Activated B cell treated with CpG ODN at 0.5 μM for 24 hours (primary cell): ENCODE measurements at places on chromosomes 4 and X. TPM values are rescaled to one million over a fixed set of nuclear protein-coding genes. Genes with fewer than 3 reads are reported as not detected.

- DNase-seq: no peak
Observed at GRCh38 chrX:38402118-38402517, 49.7 kb downstream of the OTC start.

- DNase-seq: no peak
Observed at GRCh38 chr4:88693792-88694191, 3.8 kb downstream of the NAP1L5 start.

DNA sequence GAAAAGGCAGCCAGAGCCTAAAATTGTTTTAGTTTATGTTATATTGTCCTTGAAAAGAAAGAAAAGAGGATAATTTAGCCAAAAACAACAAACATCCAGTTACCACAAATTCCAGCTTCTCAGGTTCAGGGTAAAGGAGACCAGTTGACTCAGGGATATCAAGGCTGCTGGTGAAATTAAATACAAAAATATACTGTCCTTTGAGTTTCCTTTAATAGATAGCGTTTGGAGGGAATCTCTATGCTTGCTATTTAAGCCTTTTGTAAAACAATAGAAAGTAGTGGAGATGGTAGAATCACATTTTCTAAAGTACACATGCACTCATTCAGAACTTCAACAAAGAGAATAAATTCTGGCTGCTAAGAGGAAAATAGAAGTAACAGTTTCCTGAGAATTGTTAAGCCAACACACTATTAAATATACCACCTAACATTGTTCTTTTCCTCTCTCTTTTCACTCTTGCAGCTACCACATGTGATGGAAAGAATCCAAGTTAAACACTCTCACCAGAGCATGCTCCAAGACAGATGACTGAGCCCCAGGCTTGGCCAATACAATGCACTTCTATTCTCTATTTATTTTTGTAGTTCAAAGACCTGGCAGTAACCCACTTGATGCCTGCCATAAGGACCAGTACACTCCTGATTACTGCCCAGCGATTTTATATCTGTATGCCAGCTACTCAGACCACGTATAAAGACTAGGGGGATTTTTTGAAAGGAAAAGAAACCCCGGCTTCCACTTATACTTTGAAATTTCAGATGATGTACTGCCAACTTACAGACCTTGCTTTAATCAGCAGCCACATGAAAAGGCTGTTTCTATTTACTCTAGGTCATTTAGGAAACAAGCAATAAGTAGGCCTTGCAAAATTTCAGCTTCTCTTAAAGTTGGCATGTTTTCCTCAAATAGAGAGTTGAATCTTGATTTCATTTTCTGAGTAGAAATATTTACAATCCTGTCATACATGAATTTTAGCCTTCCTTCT is 756.9 kb downstream of the FAT4 start:
- DNase-seq: no peak

DNA sequence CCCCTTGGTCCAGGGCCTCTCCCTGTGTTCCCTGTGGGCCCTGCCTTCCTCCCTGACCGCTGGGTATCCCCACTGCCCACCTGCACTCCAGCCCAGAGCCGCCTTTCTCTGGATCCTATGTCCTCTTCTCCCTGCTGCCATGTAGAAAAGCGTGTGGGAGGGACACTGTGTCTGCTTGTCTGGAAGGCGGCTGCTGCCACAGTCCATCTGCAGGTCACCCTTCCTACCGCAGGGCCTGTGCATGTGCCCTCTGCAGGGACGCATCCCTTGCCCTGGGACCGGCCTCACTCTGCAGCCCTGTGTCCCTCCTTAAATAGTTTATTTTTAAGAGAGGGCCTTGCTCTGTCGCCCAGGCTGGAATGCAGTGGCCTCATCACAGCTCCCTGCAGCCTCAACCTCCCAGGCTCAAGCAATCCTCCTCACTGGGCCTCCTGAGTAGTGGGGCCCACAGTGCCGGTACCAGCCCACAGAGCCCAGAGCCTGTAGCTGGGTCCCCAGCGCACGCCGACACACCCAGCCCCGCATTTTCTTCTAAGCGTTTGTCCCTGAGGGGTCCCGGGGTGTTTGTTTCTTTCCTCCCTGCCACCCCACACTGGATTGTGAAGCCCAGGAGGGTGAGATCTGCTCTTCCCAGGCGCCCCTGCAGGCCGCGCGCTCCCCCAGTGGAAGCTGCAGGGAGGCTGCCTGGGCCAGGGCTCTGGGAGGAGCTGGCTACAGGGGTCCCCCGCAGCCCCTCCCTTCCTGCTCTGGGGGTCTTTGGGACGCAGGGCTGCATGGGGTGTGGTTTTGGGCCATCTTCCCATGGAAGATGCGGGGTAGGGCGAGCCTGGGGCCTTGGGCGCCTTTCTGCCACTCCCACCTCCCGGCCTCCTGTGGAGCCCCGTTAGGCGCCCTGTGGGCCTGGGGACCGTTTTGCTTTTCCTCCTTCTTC is 12.8 kb upstream of the NAT8L start:
- DNase-seq: no peak

- no peak for DNase-seq
Observed at GRCh38 chr4:114156371-114156770, 176.9 kb upstream of the ARSJ start.

- DNase-seq: no peak
Observed at GRCh38 chr4:165604181-165604580, 225.4 kb downstream of the CPE start.

The NHSL2 gene
- total RNA-seq: 0.29 TPM in 2 replicates

DNA sequence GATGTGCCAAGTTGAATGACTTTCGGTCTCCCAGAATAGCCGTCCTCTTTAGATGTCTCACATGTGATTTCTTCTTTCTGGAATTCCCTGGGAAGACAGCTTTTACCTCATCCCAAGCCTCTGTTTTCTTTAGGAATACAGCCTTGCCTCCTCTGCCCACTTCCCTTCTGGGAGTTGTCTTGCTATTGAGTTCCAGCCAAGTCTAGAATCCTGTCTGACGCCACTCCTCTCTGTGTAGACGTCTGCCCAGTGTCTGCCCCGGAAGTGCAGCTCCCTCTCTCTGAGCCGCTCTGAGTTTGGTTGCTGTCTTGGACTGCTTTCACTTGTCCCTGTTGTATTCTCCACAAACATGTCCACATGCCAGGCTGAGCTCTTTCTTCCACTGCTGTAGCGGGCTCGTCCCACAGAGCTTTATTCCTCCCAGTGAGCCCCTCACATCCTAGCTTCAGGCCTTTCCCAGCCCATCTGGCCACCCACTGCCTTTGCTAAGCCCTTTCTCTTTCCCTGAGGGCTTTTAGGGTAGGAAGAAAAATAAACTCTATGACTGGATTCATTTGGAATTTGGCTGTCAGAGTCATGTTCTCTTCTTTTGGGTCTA is 9.0 kb upstream of the IGFBP7 start:
- DNase-seq: no peak

DNA sequence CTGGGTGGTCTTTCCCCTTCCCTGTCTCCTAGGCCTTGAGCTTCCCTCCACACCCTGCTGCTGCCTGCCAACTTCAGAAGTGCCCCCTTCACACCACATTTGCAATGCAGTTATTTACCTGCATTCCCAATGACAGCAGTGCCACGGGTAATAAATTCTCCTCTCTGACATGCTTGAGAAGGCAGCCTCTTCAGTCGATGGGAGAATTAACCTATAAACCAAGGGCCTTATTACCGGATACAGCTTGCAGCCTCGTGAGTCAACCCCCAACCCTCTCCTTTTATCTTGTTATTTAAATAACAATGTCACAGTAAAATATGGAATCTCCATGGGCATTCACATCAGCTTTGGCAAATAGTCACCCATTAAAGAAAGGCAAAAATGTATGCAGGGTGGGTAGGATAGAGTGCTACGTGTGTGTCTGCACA is 34.7 kb upstream of the LGI2 start:
- DNase-seq: no peak

DNA sequence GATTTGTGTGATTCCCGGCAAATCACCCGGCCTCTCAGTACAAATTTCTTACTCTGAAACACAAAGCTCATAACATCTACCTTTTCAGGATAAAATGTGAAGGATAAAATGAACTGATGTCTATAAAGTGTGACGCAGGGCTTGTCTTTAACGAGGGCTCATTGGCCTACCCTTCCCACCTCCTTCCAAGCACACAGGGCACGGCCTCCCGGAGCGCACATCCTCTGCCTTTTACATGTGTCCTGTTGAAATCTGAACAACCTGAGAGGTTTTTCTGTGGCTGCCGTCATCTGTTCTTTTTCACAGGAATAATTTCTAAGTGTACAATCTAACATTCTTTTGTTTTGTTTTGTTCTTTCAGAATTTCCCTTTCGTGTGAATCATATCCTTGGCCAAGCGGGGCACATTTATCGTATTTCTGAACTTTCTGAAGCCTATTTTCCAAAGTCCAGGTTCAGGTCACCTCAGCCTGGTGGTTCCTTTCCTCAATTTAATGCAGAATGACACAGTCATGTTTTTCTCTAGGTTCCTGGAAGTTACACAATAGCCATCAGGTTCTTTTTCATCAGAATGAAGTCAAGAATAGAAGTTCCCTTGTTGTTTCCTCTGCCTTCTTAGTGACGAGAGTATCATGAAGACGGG is 53.1 kb upstream of the SPRY1 start:
- no peak for DNase-seq

- DNase-seq: no peak
Observed at GRCh38 chrX:97189668-97190067, 306.0 kb downstream of the RPA4 start.

DNA sequence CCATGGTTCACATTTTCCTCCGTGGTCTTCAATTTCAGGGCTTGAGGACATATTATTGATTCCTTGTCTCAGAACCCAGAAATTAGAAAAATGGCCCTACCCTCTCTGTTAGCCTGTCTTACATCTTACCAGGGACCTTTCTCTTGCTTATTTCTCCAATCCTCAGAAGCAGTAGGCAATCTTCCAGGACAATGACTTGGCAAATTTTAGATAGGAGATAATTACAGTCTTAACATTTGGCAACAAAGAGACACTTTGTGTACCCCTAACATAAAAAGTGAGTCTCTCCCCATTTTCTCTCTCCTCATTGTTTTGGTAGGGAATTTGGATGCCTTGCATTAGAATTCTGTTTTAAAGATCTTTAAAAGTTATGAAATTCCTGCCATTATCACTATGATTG is 778.1 kb upstream of the SLIT2 start:
- no peak for DNase-seq

GRCh38 chrX:72273718-72274117 is 3.3 kb downstream of the RPS4X start:
- no peak for DNase-seq

GRCh38 chr4:140361099-140361498 is 12.3 kb upstream of the SCOC start:
- no peak for DNase-seq

The CDS1 gene
- 0.16 TPM in 1 of 2 replicates, not detected in the other for total RNA-seq
